ENCODE measurements at places on chromosomes 6 and 20.

DNA sequence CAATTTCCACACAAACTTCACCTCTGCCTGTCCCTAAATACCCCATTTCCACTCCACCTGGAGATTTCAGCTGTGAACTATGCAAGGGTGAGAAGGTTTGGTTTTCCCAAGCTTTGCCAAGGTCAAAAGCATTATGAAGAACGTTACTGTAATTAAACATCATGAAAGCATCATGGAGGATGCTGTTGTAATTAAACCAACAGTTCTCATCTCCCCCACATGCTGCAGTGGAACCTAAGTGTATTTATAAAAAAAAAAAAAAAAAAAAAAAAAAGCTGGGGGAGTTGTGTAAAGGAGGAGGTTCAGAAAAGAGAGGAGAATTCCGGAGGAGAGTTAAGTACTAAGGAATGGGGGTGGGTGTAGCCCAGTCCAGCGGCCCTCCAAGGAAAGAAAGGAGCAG lies 474.9 kb upstream of the JARID2 start:
- no peak for DNase-seq

GRCh38 chr6:38649744-38650143 lies 10.0 kb upstream of the BTBD9 start:
- DNase-seq: no peak

DNA sequence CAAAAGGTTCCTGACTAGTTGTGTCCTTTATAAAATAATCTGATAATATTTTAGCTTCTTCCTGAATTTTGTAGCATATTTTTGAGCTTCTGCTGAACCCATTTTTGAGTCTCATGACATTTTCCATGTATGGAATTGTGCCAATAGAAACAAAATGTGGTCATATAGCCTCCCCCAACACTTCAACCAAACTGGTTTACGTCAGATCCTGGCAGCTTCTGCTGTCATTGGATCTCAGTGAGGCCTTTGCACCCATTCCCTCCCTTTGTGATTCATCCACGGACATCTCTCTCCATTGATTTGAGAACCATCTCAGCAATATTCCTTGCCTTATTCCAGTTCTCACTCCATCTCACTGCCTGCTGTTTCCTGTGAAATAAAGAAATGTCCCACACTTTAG lies 166.0 kb upstream of the PROKR2 start:
- DNase-seq: no peak

- DNase-seq: no peak
These were observed 2.1 kb downstream of the RAET1E start for GRCh38 chr6:149895833-149896271.

DNA sequence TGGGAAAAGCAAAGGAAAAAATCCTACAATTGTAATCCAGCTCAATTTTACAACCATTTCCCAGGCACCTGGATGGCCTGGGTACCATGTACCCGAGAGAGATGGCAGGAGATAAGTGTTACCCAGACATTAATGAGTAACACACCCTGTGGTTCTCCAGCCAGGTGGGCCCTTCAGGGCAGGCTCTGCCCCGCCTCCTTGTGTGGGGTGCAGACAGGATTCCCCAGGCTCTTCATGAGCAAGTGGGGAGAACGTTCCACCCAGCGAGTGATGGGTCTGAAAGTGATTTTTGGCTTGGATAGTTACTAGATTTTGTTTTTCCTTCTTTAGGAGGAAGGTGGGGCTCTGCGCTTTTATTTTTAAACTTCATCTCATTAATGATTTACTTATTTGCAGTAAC lies 243.9 kb downstream of the TAF4 start:
- DNase-seq: no peak

DNA sequence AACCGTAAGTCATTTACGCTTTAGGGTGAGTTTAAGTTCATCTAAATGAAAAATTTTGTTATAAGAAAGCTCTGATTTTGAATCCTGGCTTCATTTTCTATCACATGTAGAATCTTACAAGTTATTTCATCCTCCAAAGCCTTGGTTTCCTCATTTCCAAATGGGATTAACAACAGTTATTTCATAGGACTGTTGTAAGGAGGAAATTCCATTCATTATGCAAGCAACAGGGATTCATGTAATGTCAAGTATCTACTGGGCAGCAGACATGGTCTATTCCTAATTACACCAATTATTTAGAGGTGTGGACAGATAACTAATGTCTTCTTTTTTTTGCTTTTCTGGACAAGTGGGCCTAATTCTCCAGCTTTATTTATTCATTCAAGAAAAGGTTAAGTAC lies 154.0 kb downstream of the PDSS2 start:
- DNase-seq: no peak

GRCh38 chr20:25580711-25581110 lies 4.6 kb downstream of the NINL start:
- DNase-seq: no peak

- DNase-seq: no peak
These were observed 1164.5 kb upstream of the CITED2 start for GRCh38 chr6:140538926-140539325.

- DNase-seq: no peak
These were observed 64.6 kb upstream of the TXNDC5 start for GRCh38 chr6:7974938-7975763.

DNA sequence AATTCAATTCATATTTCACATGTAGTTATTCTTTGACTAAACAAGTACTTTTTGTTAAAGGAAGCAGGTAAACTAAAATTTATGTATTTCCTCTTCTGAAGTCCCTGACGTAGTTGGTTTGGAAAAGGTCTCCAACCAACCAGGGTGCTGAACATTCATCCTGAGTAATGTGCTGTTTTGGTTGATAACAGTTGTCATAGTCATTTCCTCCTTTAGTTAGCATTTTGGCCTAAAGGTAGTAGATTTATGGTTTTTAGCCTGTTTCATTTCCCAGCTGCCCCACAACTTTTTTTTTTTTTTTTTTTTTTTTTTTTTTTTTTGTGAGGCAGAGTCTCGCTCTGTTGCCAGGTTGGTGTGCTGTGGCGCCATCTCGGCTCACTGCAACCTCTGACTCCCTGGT lies 382.8 kb upstream of the FLRT3 start:
- DNase-seq: no peak

DNA sequence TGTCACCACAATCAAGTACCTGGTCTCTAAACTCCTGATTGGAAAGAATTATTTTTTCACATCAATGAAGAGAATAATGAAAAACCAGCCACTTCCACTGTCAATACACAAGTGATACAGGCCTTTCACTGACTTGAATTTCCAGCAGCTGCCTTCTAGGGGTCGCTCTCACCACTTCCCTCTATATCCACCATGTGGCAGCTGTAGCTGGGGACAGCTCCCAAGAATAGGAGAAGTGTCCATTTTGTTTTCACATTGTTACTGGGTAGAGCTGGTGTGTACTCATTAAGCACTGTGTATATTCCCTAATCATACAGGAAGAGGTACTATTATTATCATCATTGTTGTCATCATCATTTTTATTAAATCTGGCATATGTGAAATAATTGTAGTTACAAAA lies 438.4 kb upstream of the SPTLC3 start:
- DNase-seq: no peak

DNA sequence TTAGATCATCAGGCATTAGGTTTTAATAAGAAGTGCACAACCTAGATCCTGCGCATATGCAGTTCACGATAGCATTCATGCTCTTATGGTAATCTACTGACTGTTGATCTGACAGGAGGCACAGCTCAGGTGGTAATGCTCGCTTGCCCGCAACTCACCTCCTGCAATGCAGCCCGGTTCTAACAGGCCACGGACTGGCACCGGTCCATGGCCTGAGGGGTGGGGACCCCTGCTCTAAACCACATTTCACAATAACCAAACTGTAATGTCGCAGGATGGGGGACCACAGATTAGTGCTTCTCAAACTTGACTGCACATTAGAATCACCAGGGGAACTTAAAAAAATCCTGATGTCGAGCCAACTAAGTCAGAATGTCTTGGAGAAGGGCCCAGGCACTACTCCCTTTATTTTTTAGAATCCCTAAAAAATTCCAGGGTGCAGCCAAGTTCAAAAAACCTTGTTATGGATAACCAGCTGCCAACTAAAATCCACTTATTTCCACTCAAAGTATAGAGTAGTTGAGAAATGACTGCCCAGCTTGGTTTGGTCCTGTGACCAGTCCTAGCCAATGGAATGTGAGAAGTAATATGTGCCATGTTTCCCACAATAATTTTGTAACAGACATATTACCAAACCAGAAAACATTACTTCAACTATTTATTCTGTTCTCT lies 3.1 kb downstream of the SHPRH start:
- no peak for DNase-seq

GRCh38 chr6:107235511-107235910 lies 120.2 kb upstream of the BEND3 start:
- DNase-seq: no peak

- DNase-seq: no peak
These were observed 754 bp downstream of the YWHAB start for GRCh38 chr20:44886266-44886651.

GRCh38 chr6:31821301-31822035 lies 6.1 kb upstream of the HSPA1B start:
- peak; percentile 71 for DNase-seq

- DNase-seq: no peak
These were observed 98.3 kb upstream of the PDE7B start for GRCh38 chr6:135753196-135753595.

- DNase-seq: no peak
These were observed 29.0 kb downstream of the RTN4IP1 start for GRCh38 chr6:106600329-106600728.

GRCh38 chr6:25332655-25333071 lies 53.5 kb downstream of the CARMIL1 start:
- no peak for DNase-seq

GRCh38 chr20:32674362-32674789 lies 635 bp upstream of the C20orf203 start:
- peak; percentile 67 for DNase-seq

DNA sequence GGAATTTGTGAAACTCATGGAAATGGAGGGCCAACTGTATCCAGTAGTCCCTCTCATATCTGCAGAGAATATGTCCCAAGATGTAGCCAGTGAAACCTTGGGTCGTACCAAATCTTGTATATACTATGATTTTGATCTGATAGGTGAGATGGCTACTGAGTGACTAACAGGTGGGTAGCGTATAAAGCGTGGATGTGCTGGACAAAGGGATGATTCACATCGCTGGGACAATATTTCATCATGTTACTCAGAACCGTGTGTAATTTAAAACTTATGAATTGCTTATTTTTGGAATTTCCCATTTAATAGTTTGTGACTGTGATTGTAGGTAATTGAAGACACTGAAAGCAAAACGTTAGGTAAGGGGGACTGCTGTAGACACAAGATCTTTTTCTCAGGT lies 144.1 kb downstream of the SMAP1 start:
- no peak for DNase-seq

GRCh38 chr6:37794825-37795224 lies 24.7 kb upstream of the ZFAND3 start:
- no peak for DNase-seq

GRCh38 chr6:18368277-18369105 lies 18.7 kb upstream of the RNF144B start:
- DNase-seq: no peak

- DNase-seq: peak; percentile 41
These were observed 188.3 kb upstream of the ZFP64 start for GRCh38 chr20:52379723-52380336.

- no peak for DNase-seq
These were observed 13.5 kb upstream of the CCDC167 start for GRCh38 chr6:37513155-37513554.

Data from stimulated activated CD4-positive, alpha-beta T cell treated with anti-CD3 and anti-CD28 coated beads, Interleukin-12 subunit alpha, Interleukin-12 subunit beta, amount 100 ng/mL, for 4 hours (primary cell).